ENCODE measurements at places on chromosomes 1 and 21. TPM values are rescaled to one million over a fixed set of nuclear protein-coding genes. Genes with fewer than 3 reads are reported as not detected.

The FCRL1 gene
- 0.12 TPM for total RNA-seq

The CELF3 gene
- total RNA-seq: not detected

The RIPPLY3 gene
- not detected for total RNA-seq

The CCDC185 gene
- not detected for total RNA-seq

The ZYG11A gene
- total RNA-seq: not detected

The MEF2D gene
- total RNA-seq: 69.0 TPM

The FCER1A gene
- 0.94 TPM for total RNA-seq

The EVI5 gene
- total RNA-seq: 24.8 TPM

The TMEM269 gene
- total RNA-seq: 0.13 TPM

The YTHDF2 gene
- 44.4 TPM for total RNA-seq

The GON4L gene
- total RNA-seq: 22.2 TPM

The TTC24 gene
- not detected for total RNA-seq

The PTGER3 gene
- 14.9 TPM for total RNA-seq

The AMY1A gene
- not detected for total RNA-seq

The ZBTB18 gene
- total RNA-seq: 24.0 TPM

The SMCP gene
- total RNA-seq: not detected

The MPZ gene
- 8.6 TPM for total RNA-seq

The LDLRAD1 gene
- total RNA-seq: not detected

The NFASC gene
- 57.7 TPM for total RNA-seq

The RNU1-1 gene
- total RNA-seq: 15,401 TPM

The TMCC2 gene
- total RNA-seq: 7.3 TPM

The DNAH14 gene
- 8.2 TPM for total RNA-seq

The FAM151A gene
- total RNA-seq: 0.15 TPM

The LRRC39 gene
- 102 TPM for total RNA-seq

The STK40 gene
- 77.8 TPM for total RNA-seq

The PRDM16 gene
- 0.99 TPM for total RNA-seq

The ZSWIM5 gene
- 1.5 TPM for total RNA-seq

The CFHR3 gene
- 0.39 TPM for total RNA-seq

The CAPN9 gene
- 0.18 TPM for total RNA-seq

The SPRR4 gene
- total RNA-seq: not detected

The IFNGR2 gene
- total RNA-seq: 47.3 TPM

The PLD5 gene
- total RNA-seq: 0.05 TPM

The OXCT2 gene
- 4.7 TPM for total RNA-seq

Data from left cardiac atrium (tissue), 4 donors.